ENCODE measurements at places on chromosomes 5 and 9.
A peak's percentile ranks its signal among the peaks of the same experiment; 100 is the strongest.

- no peaks in the 10 kb centered on the region for H3K4me1 ChIP-seq
- H3K36me3 ChIP-seq, result no peaks in the 10 kb centered on the region
Measured at GRCh38 chr5:117095346-117096332, 521.0 kb upstream of the SEMA6A start.

- no peak overlapping the region for H3K4me3 ChIP-seq
- no peaks in the 10 kb centered on the region for H3K36me3 ChIP-seq
- H3K27me3 ChIP-seq, result no peaks in the 10 kb centered on the region
- H3K27ac ChIP-seq, result no peak overlapping the region
- peaks cover 9% of the 10 kb centered on the region for H3K4me1 ChIP-seq
Measured at GRCh38 chr5:6768590-6769230, 55.5 kb downstream of the TENT4A start.

GRCh38 chr9:120876842-120877240 is at the start of gene PHF19:
Gene PHF19, minus strand, starts transcription at chr9:120877188. Its CDS starts 2,447 bp downstream, at chr9:120874741.
- H3K4me3 ChIP-seq, result peak within 1 kb of the TSS; percentile 77
- DNase-seq, result peak; percentile 23
- peaks cover 11% of the 10 kb centered on the region for H3K36me3 ChIP-seq
- peak within 1 kb of the TSS; percentile 96 for H3K27ac ChIP-seq
- peaks cover 45% of the 10 kb centered on the region for H3K4me1 ChIP-seq

GRCh38 chr5:153964880-153965645 is 73.6 kb downstream of the FAM114A2 start:
- H3K4me3 ChIP-seq, result no peak overlapping the region
- H3K36me3 ChIP-seq, result no peaks in the 10 kb centered on the region
- no peak overlapping the region for H3K27ac ChIP-seq
- no peaks in the 10 kb centered on the region for H3K4me1 ChIP-seq

DNA sequence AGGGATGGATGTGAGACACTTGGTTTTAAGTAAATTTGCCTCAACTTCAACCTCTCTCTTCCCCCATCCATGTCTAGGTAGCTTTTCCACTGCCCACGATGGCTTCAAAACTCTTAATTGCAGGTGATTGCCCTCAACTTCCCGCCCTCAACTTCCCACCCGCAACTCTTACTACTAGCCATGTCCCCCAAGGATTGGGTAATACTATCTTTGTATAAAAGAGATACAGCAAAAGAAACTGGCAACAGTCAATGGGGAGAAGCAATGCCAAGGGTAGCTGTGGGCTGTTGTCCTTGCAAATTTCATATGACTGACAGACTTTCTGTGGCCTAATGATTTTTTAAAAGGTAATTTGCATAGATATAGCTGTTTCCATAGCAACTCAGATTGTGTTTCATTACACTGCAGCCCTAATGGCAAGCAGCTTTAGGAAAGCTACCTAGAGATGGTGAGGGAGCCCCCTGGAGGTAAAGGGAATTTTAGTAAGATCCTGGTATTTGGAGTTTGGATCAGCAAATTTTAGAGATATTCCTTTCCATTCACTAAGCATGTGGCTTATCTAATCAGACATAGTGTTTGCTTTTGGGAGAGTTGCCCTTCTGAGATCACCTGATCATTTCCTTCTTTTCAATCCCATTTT is 421.5 kb upstream of the DAP start:
- H3K27me3 ChIP-seq, result no peaks in the 10 kb centered on the region
- H3K27ac ChIP-seq, result no peak overlapping the region
- H3K4me3 ChIP-seq, result no peak overlapping the region
- H3K4me1 ChIP-seq, result no peaks in the 10 kb centered on the region

DNA sequence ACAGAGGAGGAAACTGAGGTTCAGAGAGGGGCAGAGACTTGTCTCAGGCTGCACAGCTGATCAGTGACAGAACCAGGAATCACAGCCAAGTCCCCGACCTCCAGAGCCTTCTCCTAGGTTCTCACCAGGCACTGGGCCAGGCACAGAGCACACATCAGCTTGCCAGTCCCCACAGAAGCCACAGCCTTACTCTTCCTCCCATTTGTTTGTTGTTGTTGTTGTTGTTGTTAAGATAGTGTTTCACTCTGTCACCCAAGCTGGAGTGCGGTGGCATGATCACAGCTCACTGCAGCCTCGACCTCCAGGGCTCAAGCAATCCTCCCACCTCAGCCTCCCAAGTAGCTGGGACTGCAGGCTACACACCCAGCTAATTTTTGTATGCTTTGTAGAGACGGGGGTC is 41.4 kb downstream of the NAIF1 start:
- peaks cover 51% of the 10 kb centered on the region for H3K4me1 ChIP-seq
- H3K27ac ChIP-seq, result no peak overlapping the region
- H3K4me3 ChIP-seq, result no peak overlapping the region

DNA sequence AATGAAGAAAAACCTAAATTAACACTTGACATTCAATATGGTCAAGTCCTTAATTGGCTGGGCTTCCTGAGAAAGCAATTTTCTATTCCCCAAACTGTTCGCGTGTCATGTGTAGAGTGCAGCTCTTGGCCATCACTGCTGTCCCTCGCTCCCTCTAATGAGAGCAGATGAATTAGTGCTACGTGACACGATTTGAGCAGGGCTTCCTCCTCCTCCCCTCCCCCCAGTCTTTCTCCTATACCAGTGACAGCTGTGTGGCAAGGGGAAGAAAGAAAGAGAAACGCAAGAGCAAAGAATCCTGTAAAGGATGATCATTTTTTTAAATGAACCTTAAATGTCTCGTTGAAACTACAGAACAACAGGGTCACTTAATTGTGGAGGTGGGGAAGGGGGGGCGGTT is 159.6 kb downstream of the BNC2 start:
- no peak overlapping the region for H3K27ac ChIP-seq
- H3K27me3 ChIP-seq, result no peaks in the 10 kb centered on the region
- DNase-seq, result no peak
- H3K4me1 ChIP-seq, result no peaks in the 10 kb centered on the region
- H3K36me3 ChIP-seq, result no peaks in the 10 kb centered on the region
- no peak overlapping the region for H3K4me3 ChIP-seq

GRCh38 chr9:100436571-100436970 is 9.6 kb downstream of the MSANTD3 start:
- DNase-seq, result no peak
- H3K4me3 ChIP-seq, result no peak overlapping the region
- no peak overlapping the region for H3K27ac ChIP-seq
- H3K27me3 ChIP-seq, result no peaks in the 10 kb centered on the region
- H3K4me1 ChIP-seq, result peaks cover 9% of the 10 kb centered on the region
- no peaks in the 10 kb centered on the region for H3K36me3 ChIP-seq

- H3K4me3 ChIP-seq, result no peak overlapping the region
- peaks cover 15% of the 10 kb centered on the region for H3K4me1 ChIP-seq
- no peaks in the 10 kb centered on the region for H3K36me3 ChIP-seq
- H3K27ac ChIP-seq, result no peak overlapping the region
Measured at GRCh38 chr5:135514116-135514515, 21.6 kb downstream of the NEUROG1 start.

DNA sequence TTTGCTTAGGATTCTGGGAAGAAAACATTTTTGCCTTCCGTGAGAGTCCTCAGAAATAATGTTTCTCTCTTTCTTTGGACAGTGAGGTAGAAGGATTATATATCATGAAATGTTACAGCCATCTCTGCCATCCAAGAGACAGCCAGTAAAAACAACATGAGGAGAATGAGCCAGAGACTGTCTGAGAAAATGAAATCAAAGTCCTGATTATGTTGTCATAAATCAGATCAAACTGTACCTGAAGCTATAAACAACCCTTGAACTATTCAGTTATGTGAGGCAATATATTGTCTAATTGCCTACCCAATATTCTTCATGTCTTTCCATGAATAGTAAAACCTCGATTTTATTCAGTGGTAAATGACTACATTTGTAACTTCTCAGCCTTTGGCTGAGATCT is 9.2 kb upstream of the HTR4 start:
- H3K27me3 ChIP-seq, result no peaks in the 10 kb centered on the region
- no peak for DNase-seq
- H3K4me3 ChIP-seq, result no peak overlapping the region
- H3K4me1 ChIP-seq, result no peaks in the 10 kb centered on the region
- H3K36me3 ChIP-seq, result no peaks in the 10 kb centered on the region

- H3K27ac ChIP-seq, result no peak overlapping the region
- H3K4me3 ChIP-seq, result no peak overlapping the region
- no peak for DNase-seq
- H3K4me1 ChIP-seq, result peaks cover 10% of the 10 kb centered on the region
Measured at GRCh38 chr5:98206566-98206965, 566.9 kb upstream of the RGMB start.

DNA sequence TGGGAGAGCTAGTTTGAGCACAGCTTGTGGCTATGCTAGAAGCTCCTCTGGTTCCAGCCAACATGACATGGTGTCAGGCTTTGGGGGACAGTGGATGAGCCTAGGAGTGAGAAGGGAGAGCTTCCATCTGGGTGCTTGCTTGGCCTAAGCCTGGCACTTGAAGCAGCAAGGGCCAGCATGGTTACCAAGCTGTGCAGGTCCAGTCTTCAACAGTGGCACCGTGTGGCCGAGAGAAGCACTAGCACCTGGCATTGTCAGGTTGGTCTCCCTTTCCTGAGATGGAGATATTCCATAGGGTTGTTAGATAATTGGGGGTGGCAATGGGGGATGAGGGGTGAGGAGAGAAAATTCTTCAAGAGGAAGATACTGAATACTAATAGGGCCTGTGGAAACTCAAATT is 261.9 kb downstream of the PBX3 start:
- H3K4me1 ChIP-seq, result no peaks in the 10 kb centered on the region
- H3K36me3 ChIP-seq, result no peaks in the 10 kb centered on the region
- H3K27ac ChIP-seq, result no peak overlapping the region
- H3K4me3 ChIP-seq, result no peak overlapping the region

GRCh38 chr5:57774439-57774838 is 291.8 kb upstream of the ACTBL2 start:
- no peak overlapping the region for H3K27ac ChIP-seq
- no peak for DNase-seq
- no peaks in the 10 kb centered on the region for H3K27me3 ChIP-seq
- no peak overlapping the region for H3K4me3 ChIP-seq

DNA sequence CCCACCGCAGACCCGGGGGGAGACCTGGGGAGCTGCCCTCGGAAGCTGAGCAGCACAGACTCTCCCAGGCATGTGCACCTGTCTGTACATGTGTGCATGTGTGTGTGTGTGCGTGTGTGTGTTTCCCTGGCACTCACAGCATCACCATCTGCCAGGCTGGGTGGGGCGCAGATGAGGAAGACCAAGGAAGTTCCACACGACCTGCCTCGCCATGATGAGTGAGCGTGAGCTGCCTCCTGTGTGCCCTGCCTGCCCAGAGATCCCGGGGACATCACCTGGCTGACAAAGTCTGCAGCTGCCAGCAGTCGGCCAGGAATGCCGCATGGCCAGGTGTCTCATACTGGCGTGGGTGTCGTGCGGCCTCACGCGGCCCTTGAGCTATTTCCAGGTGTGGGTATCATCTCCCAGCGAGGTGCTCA is 4.0 kb upstream of the GPSM1 start:
- H3K4me3 ChIP-seq, result no peak overlapping the region
- peaks cover 17% of the 10 kb centered on the region for H3K4me1 ChIP-seq
- DNase-seq, result no peak
- H3K27ac ChIP-seq, result no peak overlapping the region

DNA sequence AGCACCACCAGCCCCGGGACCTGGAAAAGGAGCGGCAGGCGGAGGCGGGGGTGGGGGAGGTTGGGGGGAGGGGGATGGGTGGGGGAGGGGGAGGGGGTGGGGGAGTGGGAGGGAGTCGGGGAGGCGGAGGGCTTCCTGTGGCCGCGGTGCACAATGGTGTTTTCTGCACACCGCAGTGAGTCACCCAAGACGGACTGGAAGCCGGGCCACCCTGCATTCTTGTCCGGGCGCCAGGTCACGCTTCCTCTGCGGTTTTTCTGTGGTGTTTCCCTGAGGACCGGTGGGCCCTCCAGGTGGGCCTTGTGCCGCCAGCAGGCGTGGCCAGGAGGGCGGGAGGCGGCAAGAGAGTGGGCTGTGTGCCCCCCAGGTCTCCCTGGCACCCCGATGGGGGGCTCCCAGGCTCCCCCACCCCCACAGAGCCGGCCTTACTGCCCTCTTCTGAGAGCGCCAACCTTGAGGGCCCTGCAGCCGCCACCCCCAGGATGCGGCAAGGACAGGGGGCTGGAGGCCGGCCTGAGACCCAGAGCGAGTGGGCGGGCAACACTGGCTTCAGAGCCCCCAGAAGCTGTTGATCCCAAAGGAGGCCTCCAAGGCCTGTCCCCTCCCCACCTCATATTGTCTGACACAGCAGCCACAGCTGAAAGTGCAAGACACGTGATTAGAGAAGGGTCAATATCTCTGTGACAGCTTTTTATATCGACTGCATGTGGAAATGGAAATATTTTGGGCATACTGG is 11.1 kb downstream of the EXD3 start:
- no peak overlapping the region for H3K27ac ChIP-seq
- no peaks in the 10 kb centered on the region for H3K27me3 ChIP-seq
- DNase-seq, result no peak
- H3K4me1 ChIP-seq, result peaks cover 10% of the 10 kb centered on the region
- no peaks in the 10 kb centered on the region for H3K36me3 ChIP-seq

DNA sequence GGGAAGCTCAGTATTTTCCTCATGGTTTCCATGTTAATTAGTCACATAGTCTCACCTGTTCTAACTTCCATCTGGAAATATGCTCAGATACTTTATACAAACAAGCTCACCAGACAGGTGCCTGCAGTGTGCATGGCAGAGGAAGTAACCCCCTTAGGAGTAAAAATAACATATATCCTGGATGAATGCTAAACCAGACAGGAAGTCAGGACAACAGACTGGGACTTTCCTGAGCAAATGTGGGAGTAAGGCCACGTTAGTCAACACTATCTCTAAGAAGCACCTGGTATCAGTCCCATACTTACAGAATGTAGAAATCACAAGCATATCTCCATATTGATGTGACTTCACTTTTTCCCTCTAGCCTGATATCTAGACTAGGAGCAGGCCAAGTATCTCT is 128.4 kb downstream of the SEC61B start:
- no peaks in the 10 kb centered on the region for H3K4me1 ChIP-seq
- no peak overlapping the region for H3K27ac ChIP-seq
- no peak overlapping the region for H3K4me3 ChIP-seq
- no peaks in the 10 kb centered on the region for H3K36me3 ChIP-seq
- no peaks in the 10 kb centered on the region for H3K27me3 ChIP-seq

DNA sequence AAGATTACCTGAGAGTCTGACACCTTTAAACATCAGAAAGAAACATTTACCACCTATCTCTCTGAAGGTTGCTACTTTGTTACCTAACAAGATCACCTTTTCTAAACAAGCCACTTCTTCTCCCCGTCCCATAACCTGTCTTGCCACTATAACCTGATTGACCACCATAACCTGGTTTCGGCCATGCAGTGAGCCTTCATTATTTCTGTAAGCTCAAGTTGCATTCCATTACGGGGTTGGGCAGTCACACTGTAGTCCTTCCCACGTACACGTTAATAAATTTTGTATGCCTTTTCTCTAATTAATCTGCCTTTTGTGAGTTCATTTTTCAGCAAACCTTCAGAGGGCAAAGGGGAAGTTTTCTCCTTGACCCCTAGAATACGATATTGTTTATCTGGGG is 28.0 kb upstream of the CCNG1 start:
- DNase-seq, result no peak
- H3K27me3 ChIP-seq, result no peaks in the 10 kb centered on the region
- no peaks in the 10 kb centered on the region for H3K4me1 ChIP-seq
- no peaks in the 10 kb centered on the region for H3K36me3 ChIP-seq
- no peak overlapping the region for H3K27ac ChIP-seq

GRCh38 chr9:81477669-81478068 is 211.7 kb downstream of the TLE1 start:
- no peak overlapping the region for H3K27ac ChIP-seq
- H3K4me1 ChIP-seq, result no peaks in the 10 kb centered on the region
- H3K27me3 ChIP-seq, result no peaks in the 10 kb centered on the region
